ENCODE measurements at places on chromosomes 11 and 22.

- no peak overlapping the region for H3K4me3 ChIP-seq
- DNase-seq, result no peak
- H3K27me3 ChIP-seq, result no peaks in the 10 kb centered on the region
- H3K36me3 ChIP-seq, result no peaks in the 10 kb centered on the region
- H3K4me1 ChIP-seq, result no peaks in the 10 kb centered on the region
Measured at GRCh38 chr22:43236411-43237166, 49.7 kb upstream of the TTLL12 start.

DNA sequence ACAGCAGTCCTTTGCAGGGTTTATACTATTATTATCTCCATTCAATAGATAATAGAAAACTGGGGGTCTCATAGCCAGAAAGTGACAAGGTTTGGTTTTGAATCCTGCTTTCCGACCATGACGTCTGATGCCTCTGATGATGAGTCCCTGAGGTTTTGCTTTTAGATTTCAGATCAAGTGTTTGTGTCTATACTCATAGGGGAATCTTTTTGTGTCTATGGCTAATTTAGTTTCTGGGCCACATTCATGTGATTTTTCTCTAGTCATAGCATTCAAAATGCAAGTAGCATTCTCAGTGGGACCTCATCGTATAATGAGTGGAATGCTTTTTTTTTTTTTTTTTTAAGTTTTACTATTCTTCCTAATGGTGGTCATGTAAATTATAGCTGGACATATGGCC is 72.9 kb downstream of the TNRC6B start:
- no peak for DNase-seq
- no peak overlapping the region for H3K4me3 ChIP-seq
- peaks cover 71% of the 10 kb centered on the region for H3K4me1 ChIP-seq
- H3K27ac ChIP-seq, result no peak overlapping the region

GRCh38 chr11:11973866-11974265 is 34.6 kb downstream of the DKK3 start:
- H3K27me3 ChIP-seq, result no peaks in the 10 kb centered on the region
- peaks cover 14% of the 10 kb centered on the region for H3K4me1 ChIP-seq
- no peak for DNase-seq
- no peaks in the 10 kb centered on the region for H3K36me3 ChIP-seq
- H3K27ac ChIP-seq, result no peak overlapping the region

DNA sequence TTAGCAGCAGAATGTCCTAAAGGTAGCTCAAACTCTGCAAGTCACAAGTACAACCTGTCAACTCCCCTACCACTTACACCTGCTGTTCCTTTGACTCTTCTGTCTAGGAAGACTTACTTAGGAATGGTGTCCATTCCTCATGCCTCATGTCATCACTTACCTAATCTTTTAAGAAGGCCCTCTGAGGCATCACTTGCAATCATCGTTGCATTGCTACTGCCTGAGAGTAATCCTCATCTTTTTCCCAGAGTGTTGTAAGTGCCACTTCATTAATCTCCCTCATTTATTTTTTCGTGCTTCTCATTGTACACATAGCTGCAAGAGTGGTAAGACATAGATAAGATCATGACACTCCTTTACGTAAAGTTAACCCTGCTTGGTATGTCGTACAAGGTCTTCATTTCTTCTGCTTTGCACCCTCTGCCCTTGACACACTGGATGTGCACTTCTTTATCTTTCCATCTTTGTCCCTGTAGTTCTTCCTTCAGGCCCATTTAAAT is 54.6 kb downstream of the SFI1 start:
- H3K36me3 ChIP-seq, result peaks cover 10% of the 10 kb centered on the region
- no peaks in the 10 kb centered on the region for H3K27me3 ChIP-seq
- H3K4me1 ChIP-seq, result peaks cover 8% of the 10 kb centered on the region

- no peak overlapping the region for H3K27ac ChIP-seq
- H3K4me1 ChIP-seq, result no peaks in the 10 kb centered on the region
- no peak overlapping the region for H3K4me3 ChIP-seq
- no peak for DNase-seq
- H3K27me3 ChIP-seq, result peaks cover 31% of the 10 kb centered on the region
Measured at GRCh38 chr11:114273890-114274635, 22.1 kb upstream of the NNMT start.

GRCh38 chr11:75615751-75616150 is 53.1 kb downstream of the MAP6 start:
- no peak overlapping the region for H3K4me3 ChIP-seq
- DNase-seq, result no peak
- no peaks in the 10 kb centered on the region for H3K36me3 ChIP-seq
- H3K27me3 ChIP-seq, result no peaks in the 10 kb centered on the region
